CD4-positive, alpha-beta T cell treated with Interleukin-6 at 100 ng/mL for 8 hours (primary cell): ENCODE measurements at places on chromosomes 3 and 15.

DNA sequence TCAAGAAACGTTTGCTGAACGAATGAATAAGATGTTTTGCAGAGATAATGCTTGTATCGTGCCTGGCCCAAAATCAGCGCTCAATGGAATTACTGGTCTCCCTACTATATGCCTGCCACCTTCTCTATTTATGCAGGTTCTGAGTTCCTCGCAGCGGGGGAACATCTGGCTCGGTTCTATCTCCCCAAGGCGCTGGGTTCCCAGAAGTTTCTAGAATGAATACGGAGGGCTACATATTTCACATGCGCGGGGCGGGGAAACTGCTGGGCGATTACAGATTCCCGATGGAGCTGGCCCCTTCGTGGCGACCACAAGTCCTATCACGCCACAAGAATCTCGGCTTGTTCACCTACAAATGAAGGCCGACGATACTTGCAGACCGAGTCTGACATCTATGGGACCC, 411 bp upstream of the EIF2B5 start:
- no peak for DNase-seq

- DNase-seq, result no peak
Measured at GRCh38 chr3:99833617-99834205, 16.0 kb downstream of the CMSS1 start.

GRCh38 chr3:3102751-3103150, 7.4 kb downstream of the IL5RA start:
- DNase-seq, result no peak

DNA sequence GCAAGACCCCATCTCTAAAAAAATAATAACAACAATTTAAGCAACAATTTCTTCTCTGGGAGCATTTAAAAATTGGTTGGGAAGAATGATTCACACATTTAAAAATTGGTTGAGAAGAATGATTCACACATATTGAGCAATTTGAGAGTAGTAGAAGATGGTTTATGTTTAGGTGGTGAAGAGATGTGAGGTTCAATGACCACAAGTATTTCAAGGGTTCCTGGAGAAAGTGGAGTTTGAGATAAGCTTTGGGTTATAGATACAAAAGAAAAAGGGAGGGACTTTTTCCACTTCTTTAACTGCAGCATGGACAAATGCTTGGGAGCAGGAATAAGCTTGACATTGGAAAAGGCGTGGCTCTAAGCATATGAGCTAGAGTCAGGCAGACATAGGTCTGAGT, 145.7 kb upstream of the NPHP3 start:
- DNase-seq, result no peak

DNA sequence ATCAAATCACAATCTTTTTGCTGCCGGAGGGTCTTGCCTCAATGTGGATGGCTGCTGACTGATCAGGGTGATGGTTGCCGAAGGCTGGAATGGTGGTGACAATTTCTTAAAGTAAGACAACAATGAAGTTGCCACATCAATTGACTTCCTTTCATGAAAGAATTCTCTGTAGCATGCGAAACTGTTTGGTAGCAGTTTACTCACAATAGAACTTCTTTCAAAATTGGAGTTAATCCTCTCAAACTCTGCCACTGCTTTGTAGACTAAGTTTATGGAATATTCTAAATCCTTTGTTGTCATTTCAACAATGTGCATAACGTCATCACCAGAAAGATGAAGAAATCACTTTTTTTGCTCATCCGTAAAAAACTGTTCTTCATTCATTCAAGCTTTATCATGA, 65.8 kb downstream of the B3GNT5 start:
- DNase-seq, result no peak
